ENCODE measurements at places on chromosomes 2 and 18. TPM values are rescaled to one million over a fixed set of nuclear protein-coding genes. Genes with fewer than 3 reads are reported as not detected.

Gene LBX2
- total RNA-seq, result 0.30 TPM

Gene ANKRD36C
- total RNA-seq, result 93.4 TPM

Gene ZBTB7C
- not detected for total RNA-seq

Gene ANO7
- 0.53 TPM for total RNA-seq

Gene CCDC150
- 0.87 TPM for total RNA-seq

Gene STARD6
- not detected for total RNA-seq

Gene MC5R
- not detected for total RNA-seq

- no peak for DNase-seq
Observed at GRCh38 chr2:96873651-96874096, 3.8 kb upstream of the SEMA4C start.

GRCh38 chr2:195320413-195320973, 336.5 kb upstream of the SLC39A10 start:
- DNase-seq, result no peak

- no peak for DNase-seq
Observed at GRCh38 chr2:69948032-69948962, 13.1 kb downstream of the ASPRV1 start.

DNA sequence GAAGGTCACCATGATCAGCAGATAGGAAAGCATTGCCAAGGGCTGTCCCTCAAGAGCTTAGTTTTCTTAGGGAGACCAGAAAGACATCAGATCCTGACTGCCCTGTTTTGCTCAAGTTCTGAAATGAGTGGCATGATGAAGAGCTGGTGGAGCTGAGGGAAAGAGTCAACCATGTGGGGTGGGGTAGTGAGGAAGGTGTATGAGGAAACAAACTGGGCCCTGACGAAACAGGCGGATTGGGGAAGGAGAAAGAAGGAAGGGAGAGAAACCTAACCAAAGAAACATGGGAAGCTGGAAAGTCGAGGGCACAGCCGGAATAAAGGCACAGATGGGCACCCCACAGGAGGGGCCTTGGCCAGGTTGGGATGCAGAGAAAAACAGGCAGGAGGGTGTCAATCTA, 8.0 kb downstream of the TGOLN2 start:
- DNase-seq, result no peak

DNA sequence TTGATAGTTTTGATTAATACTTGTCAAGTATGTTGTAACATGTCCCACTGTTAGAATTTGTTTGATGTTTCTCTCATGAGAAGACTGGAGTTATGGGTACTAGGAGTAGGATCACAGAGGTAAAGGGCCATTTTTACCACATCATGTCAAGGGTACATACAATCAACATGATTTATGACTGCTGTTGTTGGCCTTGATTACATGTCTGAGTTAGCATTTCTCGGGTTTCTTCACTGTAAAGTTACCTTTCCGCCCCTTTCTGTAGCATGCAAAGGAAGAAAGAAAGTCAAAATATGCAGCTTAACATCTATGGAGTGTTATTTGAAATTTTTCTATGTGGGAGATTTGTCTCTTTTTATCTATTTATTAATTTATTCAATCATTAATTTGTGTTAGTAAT, 1456.4 kb downstream of the SUCLG1 start:
- no peak for DNase-seq

DNA sequence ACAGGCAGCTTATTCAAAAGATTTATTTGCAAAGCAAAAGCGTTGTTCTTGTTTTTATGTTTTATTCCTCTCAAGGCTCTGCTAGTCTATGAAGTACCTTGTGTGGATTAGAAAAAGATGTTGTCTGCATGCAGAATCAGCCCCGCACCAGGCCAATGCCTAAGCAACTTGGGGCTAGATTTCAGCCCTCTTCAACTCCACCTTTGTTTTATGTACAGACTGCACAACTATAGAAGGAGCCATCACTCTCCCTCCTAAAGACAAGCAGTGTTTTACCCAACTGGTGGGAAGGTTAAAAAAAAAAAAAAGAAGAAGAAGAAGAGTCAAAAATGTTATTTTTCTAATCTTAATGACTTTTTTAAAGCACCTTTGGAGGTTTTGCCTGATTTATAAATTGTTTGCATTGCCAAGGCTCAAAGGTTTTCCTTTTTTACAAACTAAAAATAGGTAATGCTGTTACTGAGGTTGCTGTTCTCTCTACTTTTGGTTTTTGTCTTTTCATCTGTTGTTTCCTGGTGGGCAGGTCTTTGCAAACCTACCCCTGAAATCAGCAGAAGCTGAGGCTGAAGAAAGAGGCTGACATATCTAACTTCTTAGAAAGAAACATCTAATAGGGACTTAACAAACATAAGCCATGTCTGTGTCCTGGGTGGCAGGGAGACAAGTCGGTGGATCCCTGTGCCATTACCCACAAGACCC, 164.0 kb downstream of the SLC39A10 start:
- no peak for DNase-seq

DNA sequence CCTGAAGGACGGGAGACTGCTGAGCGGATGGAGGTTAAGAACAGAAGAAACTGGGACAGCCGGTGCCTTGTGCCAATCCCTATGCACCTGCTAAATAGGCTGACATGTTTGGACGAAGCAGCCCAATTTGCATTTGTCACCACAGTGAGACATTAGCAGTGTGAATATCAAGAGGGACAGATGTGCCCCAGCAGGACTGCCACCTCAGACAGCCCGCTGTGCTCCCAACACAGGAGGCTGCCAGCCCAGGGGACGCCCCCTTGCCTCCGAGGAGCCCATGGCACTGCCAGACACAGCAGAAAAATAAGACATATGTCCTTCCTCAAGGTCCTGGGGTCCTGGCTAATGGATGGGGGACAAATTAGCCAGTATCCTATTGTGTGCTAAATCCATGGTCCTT, 306.7 kb upstream of the POU3F3 start:
- DNase-seq, result no peak

GRCh38 chr2:231482806-231483391, 18.6 kb upstream of the NCL start:
- DNase-seq, result peak; percentile 62

GRCh38 chr2:202023198-202023903, 10.3 kb upstream of the FZD7 start:
- no peak for DNase-seq

DNA sequence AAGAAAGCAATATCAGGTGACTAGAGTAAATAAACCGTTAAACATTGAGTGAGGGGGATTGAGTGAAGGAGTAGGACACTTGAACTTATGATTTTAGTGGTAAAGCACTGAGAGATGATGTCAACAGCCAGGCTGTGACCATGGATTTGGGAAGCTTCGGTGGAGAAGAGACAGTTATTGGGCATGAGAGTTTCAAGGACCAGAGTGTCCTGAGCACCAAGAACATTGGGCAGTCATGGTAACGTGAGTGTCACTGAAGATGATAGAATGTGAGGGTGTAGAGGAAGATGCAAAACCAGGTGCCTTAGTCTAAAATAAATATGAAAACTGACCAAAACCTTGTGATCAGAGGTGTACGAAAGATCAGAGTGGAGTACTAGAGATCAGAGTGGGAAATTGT, 248.1 kb downstream of the ASXL3 start:
- DNase-seq, result no peak

- no peak for DNase-seq
Observed at GRCh38 chr2:241412144-241412543, 56.1 kb downstream of the FARP2 start.

GRCh38 chr2:88747990-88748389, 56.5 kb downstream of the RPIA start:
- DNase-seq, result no peak

DNA sequence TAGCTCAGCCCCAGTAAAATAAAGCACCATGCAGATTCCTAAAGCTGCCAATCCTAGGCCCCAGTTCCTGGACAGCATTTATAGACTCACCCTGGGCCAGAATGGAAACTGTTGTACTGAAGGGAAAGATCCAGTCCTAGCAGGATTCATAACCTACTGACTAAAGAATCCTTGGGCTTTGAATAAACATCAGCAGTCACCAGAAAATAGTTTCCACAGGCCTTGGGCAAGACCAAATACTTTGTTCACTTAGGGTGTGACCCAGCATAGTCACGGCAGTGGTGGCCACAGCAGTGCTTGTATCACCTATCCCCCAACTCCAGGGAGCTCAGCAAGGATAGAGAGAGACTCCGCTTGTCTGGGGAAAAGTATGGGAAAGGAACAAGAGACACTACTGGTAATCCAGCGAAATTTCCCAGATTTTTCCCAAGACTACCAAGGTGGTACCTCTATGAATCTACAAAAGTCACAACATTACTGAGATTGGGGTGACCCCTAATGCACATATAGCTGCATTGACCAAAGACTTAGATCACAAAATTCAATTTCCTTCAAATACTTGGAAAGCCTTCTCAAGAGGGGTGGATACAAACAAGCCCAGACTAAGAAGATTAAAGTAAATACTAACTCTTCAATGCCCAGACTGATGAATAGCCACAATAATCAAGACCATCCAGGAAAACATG, 748.1 kb upstream of the LRATD1 start:
- DNase-seq, result no peak

GRCh38 chr2:241208058-241208457, 19.6 kb downstream of the ANO7 start:
- no peak for DNase-seq
